ENCODE measurements at places on chromosomes 5 and 9.

- DNase-seq: no peak
These were observed 105.6 kb downstream of the VCAN start for GRCh38 chr5:83577036-83577636.

- no peak for DNase-seq
These were observed 38.4 kb downstream of the PRRX2 start for GRCh38 chr9:129703667-129704355.

GRCh38 chr5:176817841-176818377 lies 7.5 kb downstream of the UNC5A start:
- DNase-seq: peak; percentile 41

DNA sequence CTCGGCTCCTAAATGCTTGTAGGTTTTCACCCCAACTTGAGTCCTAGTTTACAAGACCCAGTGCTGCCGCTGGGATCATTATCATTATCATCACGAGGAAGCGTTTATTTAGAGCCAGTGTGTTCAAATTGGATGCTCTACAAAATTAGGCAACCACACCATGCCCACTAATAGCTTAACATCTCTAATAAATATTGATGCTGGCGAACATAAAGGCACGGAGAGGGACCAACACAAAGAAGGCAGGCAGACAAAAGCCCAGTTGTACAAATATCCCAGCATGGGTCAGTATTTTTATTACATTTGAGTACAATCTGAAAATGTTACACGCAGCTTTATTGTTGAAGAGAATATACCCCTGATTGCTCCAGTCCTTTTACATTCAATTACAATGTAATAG lies 4.7 kb downstream of the CFAP77 start:
- no peak for DNase-seq

DNA sequence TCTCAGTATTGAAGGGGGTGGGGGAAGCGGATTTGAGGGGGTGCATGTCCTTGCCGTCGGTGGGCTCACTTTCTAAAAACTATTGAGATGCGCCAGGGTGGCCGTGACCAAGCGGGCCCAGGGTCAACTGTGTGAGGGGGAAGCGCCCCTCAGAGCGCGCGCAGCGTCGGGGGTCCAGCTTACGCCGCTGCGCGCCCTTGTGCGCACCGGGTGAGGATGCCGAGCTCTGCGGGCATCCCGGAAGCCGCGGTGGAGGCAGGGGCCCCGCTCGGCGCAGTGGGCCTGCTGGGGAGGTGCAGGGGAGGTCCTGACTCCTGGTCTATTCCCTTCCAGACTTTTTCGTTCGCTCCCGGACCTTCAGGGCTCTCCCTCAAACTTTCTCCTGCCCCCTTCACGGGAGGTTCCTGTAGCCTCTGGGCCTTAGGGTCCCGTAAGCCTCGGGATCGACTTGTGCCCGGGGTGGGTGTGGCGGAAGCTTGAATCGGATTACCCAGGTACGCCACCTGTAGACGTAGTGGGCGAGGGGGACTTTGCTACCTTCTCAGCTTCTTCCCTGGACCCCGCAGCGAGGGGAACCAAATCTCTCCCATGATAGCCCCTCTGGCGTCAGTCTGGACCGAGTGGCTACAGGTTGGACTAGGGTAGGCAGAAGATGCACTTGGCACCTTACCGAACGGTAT lies 2.5 kb upstream of the PRDM6 start:
- DNase-seq: no peak

GRCh38 chr9:15211815-15212495 lies 95.1 kb downstream of the TTC39B start:
- DNase-seq: no peak

DNA sequence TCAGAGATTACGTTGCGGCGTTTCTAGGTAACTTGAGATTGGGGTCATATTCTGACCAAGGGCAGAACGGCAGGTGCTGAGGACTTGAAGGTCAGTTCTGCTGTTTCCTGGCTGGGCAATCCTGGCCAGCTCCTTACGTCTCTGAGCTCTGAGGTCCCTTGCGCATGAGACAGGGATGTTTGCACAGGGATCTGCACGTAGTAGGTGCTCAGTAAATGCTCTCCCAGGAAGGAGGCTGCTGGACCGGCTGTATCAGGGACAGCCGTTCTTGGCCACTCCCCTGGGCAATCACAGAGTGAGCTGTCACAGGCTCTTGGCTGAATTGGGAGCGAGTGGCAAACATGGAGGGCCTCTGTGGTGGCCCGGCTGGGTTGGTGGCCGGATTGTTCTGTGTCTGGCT lies 8.3 kb downstream of the NCS1 start:
- no peak for DNase-seq

GRCh38 chr5:87300744-87301143 lies 33.1 kb downstream of the RASA1 start:
- no peak for DNase-seq

DNA sequence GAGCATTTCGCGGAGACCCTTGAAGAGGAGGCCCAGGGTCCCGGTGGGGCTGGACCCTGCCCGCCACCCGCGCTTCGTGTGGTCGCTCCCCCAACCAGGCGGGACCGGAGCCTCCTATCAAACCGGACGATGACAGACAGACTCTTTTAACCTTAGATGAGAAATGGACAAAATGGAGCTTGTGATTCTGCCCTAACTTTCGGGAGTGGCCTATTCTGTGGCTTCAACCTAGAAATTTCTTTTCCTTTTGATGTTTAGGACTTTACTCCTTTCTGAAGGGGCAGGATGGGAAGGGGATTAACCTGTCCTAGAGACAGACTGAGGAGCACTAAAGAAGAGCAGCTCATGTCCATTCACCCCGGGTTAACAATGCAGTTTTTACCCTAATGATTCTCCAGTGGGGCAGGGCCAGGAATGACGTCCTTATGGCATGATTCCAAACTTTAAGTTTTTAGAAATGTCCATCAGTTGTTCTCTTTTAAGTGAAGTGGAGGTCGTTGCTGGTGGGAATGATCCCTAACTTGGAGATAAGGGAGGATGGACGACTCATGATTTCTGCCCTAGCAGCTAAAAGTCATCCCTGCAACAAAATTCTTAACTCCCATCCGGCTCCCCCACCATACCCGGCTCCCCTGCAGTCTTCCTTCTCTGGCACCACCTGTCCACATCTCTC lies 1.0 kb downstream of the NIPSNAP3A start:
- peak; percentile 3 for DNase-seq

DNA sequence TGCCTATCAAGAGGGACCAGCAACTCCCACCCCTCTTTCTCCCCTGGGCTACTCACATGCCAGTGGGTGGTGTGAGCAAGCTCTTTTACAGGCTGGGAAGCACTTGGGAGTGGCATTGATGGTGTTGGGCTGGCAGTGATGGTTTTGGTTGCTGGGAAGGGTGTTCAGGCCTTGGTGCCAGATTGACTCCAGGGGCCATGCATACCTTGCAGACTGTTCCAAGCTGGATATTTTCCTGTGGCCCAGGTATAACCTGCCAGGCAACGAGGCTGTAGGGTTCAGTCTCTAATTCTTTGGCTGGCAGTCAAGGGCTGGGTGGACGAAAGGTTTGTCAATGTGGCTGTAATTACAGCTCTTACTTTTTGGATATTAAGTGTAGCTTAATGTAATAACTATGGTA lies 177.3 kb downstream of the MACROH2A1 start:
- DNase-seq: no peak

DNA sequence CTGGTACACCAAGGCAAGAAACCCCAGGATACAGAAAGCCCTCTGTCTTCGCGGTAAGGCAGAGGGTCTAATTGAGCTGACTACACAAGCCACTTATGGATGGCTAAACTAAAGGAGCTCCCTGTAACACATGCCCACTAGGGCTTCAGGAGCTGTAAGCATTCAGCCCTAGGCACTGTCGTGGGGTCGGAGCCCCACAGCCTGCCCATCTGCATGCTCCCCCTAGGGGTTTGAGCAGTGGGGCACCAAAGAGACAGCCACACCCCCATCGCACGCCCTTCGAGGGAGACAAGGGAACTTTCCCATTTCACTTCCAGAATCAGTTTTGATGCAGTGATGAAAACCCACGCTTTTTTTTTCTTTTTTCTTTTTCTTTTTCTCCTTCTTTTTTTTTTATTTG lies 11.0 kb upstream of the MTMR12 start:
- no peak for DNase-seq

DNA sequence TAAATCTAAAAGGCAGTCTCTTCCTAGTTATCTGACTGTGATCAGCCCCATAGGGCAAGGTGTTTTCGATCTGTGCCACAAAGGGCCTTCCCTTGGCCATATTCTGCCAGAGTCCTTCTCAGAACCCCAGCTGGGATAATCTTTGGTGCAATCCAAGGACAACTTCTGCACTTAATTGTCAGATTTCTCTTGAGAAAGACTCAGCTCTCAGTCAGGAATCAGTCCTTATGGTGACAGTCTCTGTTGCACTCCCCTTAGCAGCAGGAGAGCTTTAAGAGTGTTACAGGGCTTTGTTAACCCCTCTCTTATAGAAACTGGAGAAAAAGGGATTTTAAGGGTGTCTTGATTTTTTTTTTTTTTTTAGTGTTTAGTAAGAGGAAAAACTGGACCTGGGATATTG lies 15.4 kb upstream of the RFX3 start:
- DNase-seq: no peak

- DNase-seq: no peak
These were observed 100.4 kb downstream of the ZNF354C start for GRCh38 chr5:179160584-179160983.

GRCh38 chr5:472076-472655 lies 29.2 kb downstream of the EXOC3 start:
- no peak for DNase-seq

- DNase-seq: no peak
These were observed 330.5 kb upstream of the IRX4 start for GRCh38 chr5:2213121-2213730.

DNA sequence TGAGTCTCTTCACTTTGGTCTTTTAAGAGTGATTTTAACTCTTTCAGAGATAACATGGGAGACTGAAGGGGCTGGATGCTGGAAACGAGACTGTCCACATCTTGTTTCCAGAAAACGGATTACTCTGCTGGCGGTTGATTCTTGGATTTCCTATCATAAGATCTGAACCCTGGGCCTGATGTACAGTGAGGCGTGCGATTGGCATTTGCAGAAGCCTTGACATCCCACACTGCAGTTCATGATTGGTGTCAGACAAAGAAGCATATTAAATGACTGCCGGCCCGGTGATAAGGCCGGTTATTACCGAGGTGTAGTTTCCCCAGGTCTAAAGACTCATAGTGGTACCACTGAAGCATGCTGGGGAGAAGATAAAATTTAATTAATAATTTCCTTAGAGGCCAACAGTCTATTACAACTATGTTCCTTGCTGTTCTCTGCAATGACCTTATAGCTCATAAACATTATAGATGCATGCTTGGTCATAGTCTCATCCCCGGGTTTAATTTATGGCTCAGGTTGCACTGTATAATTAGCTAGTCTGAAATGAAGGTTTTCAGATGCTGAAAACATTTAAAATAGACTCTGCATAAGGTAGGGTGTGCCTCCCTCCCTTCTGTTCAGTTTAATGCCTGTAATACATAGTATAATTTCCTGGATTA lies 99.2 kb downstream of the PPP2R2B start:
- DNase-seq: no peak

DNA sequence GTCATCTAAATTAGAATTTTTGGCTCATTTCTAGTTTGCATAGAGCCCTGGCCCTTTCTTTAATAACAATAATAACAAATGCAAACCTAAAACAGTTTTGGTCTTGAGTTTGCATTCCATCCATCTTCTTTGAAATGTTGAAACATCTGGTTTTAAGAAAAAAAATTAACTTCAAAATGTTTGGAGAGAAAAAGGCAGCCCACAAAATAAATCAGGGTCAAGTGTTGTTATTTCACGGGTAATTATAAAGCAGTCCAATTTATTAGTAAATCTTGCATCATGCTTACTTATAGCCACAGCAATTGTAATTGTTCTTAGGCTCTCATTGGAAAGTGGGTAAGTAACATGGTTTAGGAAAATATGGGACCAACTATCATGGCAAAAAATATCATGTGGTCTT lies 247.0 kb upstream of the MEF2C start:
- no peak for DNase-seq

DNA sequence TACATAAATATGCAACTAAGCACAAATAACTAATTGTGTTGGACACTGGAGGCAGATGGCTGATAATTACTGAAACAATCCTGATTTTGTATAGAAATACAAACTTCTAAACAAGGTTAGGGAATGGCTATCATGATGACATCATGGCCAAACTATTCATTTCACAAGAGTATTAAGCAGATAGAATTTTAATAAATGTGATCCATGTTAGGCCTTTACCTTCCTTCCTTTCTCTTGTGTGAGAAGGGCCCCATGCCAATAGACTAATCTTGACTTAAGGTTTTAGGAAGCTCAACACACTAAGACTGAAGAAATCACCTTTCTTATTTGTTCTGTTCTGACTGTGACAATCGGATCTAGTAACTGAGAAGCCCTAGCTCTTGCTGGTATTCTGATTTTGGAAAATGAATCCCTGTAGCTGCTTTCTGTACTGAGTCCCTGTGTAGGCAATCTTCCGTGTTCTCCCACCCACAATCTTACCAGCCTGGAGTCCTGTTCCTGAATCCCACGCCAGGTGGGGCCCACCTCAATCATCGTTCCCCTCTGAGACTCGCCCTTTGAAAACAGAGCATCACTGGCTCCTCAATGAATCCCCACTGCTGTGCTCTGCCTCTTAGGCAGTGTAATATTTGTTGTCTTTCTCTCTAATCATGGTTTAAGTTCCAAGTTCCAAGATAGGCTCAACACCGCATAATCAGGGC lies 168.7 kb upstream of the GNA14 start:
- DNase-seq: no peak

- peak; percentile 6 for DNase-seq
These were observed 132.1 kb downstream of the AP3B1 start for GRCh38 chr5:78162253-78162862.

GRCh38 chr9:12618956-12619355 lies 74.2 kb upstream of the TYRP1 start:
- no peak for DNase-seq

DNA sequence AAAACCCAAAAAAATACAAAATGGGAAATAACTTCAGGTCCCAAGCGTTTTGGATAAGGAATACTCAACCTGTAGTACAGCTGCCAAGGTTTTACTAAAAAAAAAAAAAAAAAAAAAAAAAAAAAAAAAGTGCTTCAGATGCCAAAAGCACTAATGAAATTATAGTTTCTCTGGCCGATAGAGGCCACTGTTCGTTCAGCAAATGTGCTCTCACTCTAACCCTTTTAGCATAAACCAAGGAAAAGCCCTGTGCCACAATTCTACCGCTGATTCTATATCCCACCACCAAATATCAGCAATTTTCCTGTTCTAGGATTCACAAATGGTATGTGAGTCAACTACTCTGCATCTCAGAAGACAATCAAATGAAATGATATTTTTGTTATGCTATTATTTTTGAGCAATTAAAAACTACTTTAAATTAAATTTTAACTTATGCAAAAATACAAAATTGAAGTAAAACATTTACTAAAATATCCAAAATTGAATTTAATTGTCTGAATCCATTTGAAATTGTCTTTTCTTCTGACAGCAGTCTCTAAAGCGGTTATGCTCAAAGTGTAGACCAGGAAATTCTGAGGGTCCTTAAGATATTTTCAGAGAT lies 79.8 kb downstream of the RICTOR start:
- DNase-seq: peak; percentile 85

GRCh38 chr9:130962418-130963316 lies 23.6 kb upstream of the FIBCD1 start:
- no peak for DNase-seq

- no peak for DNase-seq
These were observed 56.6 kb upstream of the MOCS2 start for GRCh38 chr5:53166183-53166495.

- no peak for DNase-seq
These were observed 1.5 kb upstream of the TTC39B start for GRCh38 chr9:15308511-15308910.
